ENCODE measurements at places on chromosomes 1 and 21.

- no peak for DNase-seq
These were observed 30.2 kb upstream of the IL20 start for GRCh38 chr1:206835186-206835585.

DNA sequence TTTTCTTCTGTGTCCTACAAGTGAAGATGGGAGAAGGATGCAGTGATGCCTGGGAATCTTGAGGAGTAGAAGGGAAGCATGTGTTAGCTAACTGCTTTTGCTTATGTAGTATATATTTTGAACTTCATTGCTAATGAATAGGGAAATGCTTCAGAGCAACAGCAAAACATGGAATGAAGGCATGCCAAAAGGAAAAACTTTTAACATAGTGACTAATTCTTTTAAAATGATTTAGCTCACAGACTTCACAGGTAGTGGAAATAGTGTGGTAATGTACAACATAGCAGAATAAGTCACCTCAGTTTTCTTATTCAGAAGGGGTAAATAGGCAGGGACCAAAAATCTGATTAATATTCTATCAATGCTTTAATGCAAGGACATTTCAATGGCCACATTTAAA lies 95.5 kb downstream of the LYPLAL1 start:
- no peak for DNase-seq

DNA sequence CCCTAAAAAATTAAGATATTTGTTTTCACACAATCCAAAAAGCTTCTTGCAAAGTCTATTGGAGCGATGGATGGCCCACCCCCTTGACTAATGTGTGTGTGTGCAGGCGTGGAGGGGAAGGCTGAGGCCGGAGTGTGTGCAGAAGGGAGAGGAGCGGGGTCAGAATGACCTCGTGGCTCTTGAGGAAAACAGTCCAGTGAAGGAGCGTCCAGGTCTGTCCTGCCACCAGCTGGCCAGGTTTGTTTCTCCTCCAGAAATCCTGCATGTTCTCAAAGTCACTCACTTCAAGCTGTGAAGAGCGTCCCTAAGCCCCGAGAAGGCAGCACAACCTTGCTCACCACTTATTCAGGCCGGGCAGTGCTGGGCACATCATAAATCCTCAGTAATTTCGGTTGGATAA lies 69.5 kb upstream of the SSX2IP start:
- DNase-seq, result no peak

- no peak for DNase-seq
These were observed 97.5 kb downstream of the SPATA46 start for GRCh38 chr1:162279136-162279498.

GRCh38 chr1:163298365-163298764 lies 23.4 kb upstream of the NUF2 start:
- no peak for DNase-seq

DNA sequence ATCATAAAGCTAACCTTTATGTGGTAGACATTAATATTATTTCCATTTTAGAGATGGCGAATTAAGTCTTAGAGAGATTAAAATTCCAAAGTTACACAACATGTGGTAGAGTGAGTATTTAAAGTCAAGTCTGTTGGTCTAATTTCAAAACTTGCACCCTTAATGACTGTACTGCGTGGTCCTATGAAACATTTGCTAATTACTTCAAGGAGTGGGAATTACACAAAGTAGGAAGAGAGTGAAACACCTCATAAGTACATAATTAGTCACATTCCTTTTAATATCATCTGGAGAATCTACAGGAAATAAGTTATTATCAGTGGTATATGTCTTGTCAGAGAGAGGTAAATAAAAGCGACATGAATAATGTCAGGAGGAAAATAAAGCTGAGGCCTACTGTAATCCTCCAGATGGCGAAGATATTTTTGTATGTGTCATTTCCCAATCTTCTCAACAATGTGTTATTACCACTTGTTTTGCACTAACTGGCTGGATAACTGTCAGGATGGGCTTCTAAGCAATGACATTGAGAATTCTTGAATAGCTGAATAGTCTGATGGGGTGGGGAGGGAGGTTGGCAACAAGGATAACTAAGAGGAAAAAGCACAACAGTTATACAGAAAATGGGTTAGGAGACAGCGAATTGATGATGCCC lies 95.5 kb downstream of the TNFSF18 start:
- DNase-seq, result no peak

DNA sequence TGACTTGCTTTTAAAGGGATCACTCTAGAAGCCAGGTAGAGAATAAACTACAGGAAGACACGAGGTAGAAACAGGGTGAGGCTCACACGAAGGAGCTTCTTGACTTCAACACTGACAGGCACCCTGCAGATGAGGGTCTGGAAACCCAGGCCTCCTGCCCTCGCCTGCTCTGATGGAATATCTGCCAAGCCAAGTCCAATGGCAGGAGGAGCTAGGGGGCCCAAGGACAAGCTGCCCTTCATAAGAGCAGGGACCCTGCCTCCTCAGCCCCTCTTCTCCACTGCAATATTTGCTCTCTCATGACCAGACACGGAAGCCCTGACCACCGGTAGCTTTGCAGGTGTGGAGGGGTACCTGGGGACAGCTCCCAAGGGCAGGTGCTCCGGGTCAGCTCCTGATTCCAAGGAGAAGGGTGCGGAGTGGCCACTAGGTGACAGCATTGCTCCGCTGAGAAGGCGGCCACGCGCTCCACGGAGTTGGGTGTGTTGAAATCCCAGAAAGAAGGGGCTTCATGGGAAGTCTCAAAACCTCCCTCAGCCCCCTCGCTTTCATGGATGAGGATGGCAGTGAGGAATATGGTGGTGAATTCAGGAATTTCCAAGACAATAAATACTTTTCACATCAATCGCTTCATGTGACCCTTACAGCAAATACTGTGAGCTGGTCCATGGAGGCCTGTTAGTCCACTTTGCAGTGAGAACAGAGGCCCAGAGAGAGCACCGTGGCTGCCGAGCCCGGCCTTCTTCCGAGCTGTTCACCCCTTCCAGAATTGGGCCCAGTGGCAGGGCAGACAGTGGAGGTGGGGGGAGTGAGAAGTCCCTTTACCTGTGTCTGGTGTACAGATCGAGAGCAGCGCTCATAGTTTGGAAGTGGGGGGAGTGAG lies 33.2 kb upstream of the PAX7 start:
- DNase-seq, result peak; percentile 36

- no peak for DNase-seq
These were observed 97.2 kb downstream of the WDR4 start for GRCh38 chr21:42781971-42782722.

- no peak for DNase-seq
These were observed 90.8 kb upstream of the SLC25A33 start for GRCh38 chr1:9448132-9449109.

DNA sequence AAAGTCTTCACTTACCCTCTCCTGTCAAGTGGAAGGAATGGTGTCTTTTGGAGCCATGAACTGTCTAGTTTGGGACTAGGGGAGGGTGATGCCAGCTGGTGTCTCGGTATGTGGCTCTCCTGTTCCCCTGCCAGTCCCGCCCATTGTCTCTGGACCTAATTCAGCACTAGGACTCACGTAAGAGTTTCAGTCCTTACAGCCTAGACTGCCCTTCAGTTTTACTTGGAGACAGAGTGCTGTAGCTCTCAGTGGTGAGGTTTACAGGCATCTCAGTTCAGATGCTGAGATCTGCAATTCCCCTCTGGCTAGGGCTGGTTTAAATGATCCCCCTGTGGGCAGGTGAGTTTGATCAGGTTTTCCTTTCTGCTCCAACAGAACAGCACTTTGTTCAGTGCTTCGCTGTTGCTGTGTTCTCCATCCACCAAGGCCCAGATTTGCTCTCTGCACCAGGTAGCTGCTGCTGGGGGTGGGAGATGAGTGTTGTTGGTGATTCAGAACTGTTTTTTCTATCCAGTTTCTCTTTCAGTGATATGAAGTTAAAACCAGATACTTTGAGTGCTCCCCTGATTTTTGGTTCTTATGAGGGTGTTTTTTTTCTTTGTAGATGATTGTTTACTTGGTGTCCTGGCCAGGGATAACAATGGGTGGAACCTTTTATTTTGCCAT lies 198.3 kb upstream of the RNPC3 start:
- no peak for DNase-seq

- no peak for DNase-seq
These were observed 61.3 kb upstream of the C1orf53 start for GRCh38 chr1:197841158-197841557.

DNA sequence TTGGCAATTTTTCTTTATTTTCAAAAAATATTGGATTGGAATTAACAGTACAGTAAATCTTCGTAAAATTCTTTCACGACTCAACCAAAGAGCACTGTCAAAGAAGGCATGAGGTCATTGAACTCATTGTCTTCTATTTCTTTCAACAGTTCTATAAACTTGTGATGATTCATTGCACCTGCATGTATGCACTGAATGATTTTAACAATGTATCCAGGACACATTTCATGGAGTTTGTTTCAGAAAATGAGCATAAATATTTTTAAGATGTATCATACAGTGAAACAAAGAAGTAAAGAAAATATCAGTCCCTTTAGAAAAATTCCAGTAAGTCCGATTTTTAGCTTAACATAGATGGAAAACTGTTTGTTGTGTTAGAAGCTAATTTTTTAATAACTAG lies 33.6 kb upstream of the CD34 start:
- DNase-seq, result no peak

DNA sequence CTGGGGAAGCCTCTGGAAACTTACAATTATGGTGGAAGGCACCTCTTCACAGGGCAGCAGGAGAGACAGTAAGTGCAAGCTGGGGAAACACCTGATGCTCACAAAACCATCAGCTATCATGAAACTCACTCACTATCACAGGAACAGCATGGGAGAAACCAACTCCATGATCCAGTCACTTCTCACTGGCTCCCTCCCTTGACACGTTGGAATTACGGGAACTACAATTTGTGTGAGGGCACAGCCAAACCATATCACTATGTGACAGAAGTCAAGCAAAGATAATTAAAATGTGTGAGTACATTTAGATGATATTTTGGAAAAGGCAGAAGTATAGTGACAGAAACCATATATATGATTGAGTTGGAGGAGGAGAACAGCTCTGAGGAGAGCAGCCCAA lies 474.0 kb upstream of the OLFM3 start:
- DNase-seq, result no peak

DNA sequence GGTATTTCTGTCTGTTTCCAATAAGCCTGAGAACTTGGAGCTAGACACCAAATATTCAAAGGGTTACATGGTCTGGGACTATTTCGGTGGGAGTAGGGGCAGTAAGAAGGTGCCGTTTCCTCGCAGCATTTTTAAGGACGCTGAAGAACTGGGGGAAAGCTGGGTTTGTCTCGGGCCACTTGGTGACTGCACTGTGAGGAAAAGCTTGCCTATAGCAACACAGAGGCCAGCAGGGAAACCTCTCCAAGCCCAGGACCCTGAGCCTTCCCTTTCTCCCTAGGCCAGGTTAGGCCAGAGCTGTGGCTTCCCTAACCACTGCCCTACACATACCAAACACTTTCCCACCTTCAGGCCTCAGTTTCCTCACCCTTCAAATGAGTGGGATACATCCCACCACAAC lies 3.3 kb downstream of the GLIS1 start:
- DNase-seq, result no peak

GRCh38 chr21:30014886-30015285 lies 75.1 kb upstream of the GRIK1 start:
- DNase-seq, result no peak

GRCh38 chr1:242813490-242814091 lies 289.1 kb upstream of the PLD5 start:
- no peak for DNase-seq

- peak; percentile 28 for DNase-seq
These were observed 17.4 kb downstream of the CELA3A start for GRCh38 chr1:22018583-22019559.

GRCh38 chr1:179973198-179974110 lies 18.8 kb downstream of the CEP350 start:
- DNase-seq, result no peak

- no peak for DNase-seq
These were observed 10.4 kb upstream of the PTPRF start for GRCh38 chr1:43520100-43520778.

GRCh38 chr1:167431909-167432650 lies 86.2 kb downstream of the CD247 start:
- DNase-seq, result no peak

- no peak for DNase-seq
These were observed 269.5 kb downstream of the TM2D1 start for GRCh38 chr1:61455400-61455799.
